Hematopoietic multipotent progenitor cell treated with erythropoietin and hydrocortisone succinate and interleukin-3 and kit ligand, for 17 days (in vitro differentiated cells): ENCODE measurements at places on chromosomes 5 and 9.

GRCh38 chr9:17487467-17487866, 91.4 kb upstream of the SH3GL2 start:
- DNase-seq, result no peak

DNA sequence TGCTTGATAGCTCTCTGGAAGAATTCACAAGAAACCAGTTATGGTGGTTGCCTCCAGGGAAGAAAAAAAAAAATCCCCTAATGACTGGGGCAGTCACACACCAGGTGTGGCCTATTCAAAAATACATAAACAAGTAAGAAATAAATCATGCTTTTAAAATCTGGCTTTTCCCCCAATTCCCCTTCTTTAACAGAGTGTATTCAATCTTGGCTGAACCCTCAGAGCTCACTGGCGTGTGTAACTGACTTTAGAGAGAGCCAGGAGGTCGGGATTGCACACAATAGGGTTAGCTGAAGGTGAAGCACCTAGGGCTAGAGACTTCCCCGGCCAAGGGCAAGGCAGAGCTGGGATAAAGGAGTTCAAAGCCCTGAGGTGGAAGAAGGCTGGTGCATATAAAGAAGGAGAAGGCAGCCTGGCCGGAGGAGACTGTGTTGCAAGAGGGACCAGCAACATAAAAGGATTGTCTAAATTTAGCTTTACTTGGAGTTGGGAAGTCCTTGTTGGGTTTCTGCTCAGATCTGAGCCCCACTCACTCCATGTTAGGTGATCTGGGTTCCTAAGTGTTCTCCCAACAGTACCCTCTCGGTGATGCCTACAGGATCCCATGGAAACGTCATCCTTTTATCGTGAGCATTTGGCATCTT, 19.7 kb downstream of the FNBP1 start:
- no peak for DNase-seq

DNA sequence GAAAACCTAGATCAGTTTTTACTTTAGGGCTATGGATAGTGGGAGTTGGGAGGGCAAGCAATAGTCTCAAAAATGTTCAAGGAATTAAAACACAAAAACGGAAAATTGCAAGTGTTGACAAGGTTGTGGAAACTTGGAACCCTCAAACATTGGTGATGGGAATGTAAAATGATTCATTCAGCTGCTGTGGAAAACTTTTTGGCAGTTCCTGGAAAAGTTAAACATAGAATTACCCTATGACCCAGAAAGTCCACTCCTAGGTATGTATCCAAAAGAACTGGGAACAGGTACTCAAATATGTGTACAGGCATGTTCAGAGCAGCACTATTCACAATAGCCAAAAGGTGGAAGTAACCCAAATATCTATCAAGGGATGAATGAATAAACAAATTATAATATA, 1.2 kb upstream of the MSANTD3 start:
- DNase-seq, result no peak

GRCh38 chr9:117545846-117546245, 131.0 kb upstream of the ASTN2 start:
- DNase-seq, result no peak

DNA sequence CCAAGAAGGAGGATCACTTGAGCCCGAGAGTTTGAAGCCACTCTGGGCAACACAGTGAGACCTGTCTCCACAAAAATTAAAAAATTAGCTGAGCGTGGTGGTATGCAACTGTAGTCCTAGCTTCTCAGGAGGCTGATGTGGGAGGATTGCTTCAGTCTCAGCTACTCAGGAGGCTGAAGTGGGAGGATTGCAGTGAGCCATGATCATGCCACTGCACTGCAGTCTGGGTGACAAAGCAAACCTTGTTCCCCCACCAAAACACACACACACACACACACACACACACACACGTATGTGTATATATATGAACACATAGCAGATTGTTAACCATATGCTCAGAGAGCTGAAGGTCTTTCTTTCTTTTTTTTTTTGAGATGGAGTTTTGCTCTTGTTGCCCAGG, 157.5 kb upstream of the MAST4 start:
- no peak for DNase-seq

DNA sequence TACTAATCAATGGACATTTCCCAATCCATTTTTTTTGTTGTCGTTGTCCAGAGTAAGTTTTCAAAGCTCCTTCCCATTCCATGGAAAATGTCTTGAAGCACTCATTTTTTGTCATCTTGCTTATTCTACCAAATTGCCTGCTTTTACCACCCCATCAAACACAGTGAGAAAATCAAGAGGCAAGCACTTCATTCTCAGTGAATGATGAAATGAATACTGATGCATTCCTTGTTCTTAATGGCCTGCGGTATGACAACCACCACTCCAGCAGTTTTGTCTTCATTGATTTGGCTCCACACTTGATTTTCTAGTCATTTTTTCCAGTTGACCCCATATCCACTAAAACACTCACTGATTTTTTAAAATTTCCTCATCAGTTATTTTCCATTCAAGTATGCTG, 193.5 kb upstream of the ANKH start:
- no peak for DNase-seq

DNA sequence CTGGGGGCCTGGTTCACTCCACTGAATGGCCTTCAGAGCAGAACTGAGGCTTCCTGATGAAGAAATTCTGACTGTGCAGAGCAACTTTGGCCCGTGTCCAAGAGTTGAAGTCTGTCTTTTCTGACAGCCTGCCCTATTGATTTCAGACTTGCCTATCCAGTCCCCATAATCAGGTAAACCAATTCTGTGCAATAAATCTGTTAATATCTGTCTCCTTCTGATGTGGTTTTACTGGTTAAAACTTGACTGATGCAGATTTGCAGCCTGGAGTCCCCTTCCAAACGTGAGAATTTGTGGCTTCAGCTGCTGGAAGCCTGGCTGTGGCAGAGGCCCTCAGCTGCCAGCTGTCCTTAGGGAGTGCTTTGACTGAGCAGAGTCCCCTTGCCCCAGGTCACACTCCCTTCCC, 283.9 kb upstream of the ANKRD55 start:
- DNase-seq, result no peak

GRCh38 chr5:146344155-146345118, 5.8 kb downstream of the POU4F3 start:
- no peak for DNase-seq

- no peak for DNase-seq
Measured at GRCh38 chr9:128743421-128743820, 19.5 kb upstream of the ZDHHC12 start.

DNA sequence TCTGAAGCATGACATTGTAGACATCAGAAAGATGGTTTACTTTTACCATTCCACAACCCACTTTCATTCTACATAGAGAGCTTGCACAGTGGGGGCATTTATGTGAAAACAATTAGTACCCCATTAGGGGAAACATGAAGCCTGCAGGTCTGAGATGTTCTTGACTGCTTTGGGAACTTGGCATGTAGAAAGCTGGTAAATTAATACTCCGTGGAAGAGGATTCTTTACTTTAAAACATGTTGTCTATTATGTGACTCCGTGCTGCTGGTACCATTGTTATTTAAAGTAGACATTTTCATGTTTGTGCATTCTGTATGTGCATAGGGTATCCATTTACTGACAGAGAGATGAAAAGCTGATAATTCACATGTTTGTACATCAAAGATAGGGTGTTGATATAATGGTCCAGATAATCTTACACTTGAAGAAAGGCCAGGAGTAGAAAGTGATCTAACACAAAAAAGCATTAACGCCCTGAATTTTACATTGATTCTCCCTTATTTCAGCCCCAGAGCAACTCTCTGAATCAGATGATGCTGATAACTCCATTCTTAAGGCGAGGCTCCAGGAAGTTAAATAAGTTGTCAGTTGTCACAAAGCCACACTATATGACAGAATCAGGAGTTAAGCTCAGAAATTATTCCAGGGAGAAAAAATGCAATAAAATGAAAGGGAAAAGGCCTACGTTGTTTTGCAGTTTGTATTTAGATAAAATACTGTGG, 50.1 kb upstream of the CD180 start:
- DNase-seq, result no peak

GRCh38 chr9:110013064-110013463, 194.9 kb downstream of the C9orf152 start:
- DNase-seq, result no peak
